ENCODE measurements at places on chromosomes 6 and 20.

DNA sequence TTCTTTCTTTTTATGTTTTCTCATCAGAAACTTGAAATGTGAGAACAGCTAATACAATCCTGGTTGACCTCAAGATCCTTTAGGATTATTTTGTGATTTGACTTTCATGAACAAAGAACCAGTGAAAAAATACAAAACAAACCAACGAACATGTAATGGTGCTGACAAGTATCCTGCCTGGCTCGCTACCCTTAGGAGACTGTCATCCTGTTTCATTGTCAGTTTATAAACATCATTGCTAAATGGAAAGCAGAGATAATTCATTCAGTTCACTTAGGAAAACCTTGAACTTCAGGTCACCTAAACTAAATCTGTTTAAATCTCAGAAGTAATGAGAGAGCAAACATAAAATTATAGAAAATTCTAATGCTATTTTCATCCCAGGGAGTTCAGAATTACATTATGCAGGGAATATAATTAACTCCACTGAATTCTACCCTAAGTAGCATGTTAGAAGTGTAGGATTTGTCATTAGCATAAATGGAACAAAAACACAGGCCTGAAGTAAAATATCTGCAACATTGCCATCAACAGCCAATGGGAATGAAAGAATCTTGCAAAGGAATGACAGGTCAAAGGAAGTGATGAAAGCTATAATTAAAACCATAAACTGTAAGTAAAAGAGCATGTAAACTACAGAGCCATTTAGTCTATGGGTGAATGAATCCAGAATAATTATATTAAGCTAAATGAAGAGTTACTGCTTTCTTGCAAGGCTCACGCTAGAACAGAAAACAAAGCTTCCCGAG, 401.2 kb upstream of the MANEA start:
- no peak for DNase-seq

- DNase-seq, result no peak
Observed at GRCh38 chr6:130190701-130191690, 31.8 kb downstream of the SAMD3 start.

- DNase-seq, result no peak
Observed at GRCh38 chr6:16179970-16180431, 51.1 kb downstream of the MYLIP start.

DNA sequence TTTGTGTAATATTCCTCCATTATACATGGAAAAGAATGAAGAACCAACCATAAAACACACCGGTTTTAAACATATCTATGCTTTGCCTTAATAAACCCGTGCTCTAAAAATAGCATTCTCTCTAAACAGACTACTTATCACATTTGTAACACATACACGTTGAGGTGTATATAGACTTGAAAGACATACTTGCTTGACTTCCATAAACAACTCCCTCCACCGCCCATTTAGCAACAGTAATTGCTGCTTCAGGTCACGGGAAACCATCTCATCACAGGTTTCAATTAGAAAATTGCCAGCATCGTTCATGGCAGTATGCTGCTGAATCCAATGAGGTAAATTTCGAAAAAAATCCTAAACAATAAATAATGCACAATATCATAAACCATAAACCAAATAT, 174.0 kb downstream of the SYNE1 start:
- no peak for DNase-seq

DNA sequence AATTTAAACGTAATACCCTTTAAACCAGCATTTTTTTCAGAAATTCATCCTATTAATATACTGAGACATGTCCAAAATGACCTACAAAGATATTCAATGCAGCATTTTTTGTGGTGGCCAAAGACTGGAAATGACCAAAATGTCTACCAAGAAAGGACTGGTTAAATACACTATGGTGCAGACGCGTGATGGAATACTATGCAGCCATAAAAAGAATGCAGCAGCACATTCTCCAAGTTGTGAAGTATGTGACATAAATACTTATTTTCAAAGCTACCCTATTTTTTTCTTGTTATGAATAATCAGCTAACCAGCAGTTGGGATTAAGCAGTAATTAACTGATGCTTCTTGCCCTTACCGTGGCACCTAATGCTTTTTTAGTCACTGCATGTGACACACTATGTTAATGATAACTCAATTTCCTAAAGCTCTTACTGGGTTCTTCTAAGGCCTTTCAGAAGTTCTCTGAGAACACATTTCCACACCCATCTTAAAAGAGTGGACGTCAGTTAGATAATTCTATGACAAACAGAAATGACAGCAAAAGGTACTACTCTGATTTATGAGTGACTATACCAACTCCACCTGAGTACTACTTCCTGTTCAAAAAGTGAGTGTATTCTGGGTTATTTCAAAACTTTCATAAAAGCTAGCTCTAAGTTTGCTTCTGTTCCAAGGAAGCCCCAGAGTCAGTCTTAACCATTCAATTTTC, 24.9 kb downstream of the TTI1 start:
- DNase-seq, result no peak

GRCh38 chr6:111566222-111566734, 39.4 kb downstream of the TRAF3IP2 start:
- DNase-seq, result no peak

All from right renal cortex interstitium (tissue), 3 donors.